IPS-NIHi11 (cell line): ENCODE measurements at places on chromosomes 1 and 21.

DNA sequence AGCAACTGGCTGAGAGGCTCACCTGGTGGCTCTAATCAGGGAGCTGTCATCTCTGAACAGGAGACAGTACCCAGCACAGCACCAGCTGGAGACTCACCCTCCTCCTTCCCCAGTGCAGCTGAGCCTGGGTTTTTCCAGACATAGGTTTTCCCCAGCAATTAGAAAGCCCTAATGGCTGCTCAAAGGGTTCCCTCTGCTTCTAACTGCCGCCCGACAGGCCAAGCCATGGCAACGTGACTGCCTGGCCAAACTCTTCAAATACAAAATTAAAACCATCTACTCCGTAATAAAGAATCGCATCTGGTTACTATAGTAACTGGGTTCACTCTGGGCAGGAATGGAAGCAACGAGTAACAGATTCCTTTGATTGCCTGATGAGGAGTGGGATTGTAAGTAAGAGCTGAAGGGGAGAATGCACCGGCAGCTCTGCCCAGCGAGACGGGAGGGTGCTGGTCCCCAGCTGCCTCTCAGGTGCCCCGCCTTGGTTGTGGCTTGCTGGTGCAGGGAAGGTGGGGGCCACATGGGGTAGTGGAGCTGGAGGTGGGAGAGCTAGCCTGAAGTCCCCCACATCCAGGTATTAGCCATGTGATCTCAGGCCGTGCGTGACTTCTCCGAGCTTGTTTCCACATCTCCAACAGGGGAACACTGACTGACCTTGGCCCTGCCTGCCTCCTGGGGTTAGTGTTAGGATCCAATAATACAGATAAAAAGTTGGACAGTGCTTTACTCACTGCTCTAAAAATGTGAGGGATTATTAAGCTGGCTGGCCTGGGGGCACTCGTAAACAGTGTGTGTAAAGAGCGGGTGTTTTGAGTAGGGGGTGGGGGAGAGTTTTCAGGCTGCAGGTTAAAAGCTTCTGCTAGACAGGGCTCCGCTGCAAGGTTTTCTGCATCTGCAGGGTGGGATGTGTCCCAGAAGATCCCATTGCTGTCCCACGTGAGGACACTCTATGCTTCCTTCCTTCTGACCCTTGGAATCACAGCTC is 94.2 kb downstream of the KCNN3 start:
- DNase-seq, result no peak

- no peak for DNase-seq
Measured at GRCh38 chr1:198564716-198565115, 24.2 kb upstream of the ATP6V1G3 start.

DNA sequence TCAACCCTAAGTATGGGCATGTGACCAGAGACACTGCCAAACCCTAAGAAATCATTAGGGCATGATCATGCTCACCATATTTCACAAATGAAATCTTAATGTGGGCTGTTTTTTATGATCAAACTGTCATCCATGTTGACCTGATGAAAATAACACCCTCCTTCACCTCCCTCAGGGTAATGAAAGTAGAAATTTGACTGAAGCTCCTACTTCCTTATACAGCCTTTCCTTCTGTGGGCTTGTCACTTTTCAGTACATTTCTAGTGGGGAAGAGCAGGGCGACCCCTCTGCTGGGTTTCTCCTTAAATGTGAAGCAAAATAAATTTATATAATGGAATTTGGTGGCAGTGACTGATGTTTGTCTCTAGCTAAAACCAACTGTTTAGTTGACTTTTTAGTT is 25.9 kb downstream of the IVNS1ABP start:
- no peak for DNase-seq

DNA sequence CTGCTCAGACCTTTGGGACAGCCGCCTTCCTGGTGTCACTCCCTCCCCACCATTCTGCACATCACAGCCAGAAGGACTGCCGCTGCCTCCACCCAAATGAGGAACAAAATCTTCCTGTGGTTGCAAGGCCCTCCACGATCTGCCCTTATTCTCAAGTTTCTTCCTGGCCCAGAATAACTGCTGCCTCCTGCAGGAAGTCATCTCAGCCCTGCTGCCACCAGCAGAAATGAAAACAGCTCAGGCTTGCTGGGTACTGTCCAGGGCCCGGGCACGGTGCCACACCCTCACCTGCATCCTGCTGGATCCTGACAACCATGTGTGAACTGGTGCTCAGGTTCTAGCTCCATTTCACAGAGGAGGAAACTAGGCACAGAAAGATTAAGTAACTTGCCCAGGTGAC is 2.8 kb downstream of the CLDN19 start:
- no peak for DNase-seq

DNA sequence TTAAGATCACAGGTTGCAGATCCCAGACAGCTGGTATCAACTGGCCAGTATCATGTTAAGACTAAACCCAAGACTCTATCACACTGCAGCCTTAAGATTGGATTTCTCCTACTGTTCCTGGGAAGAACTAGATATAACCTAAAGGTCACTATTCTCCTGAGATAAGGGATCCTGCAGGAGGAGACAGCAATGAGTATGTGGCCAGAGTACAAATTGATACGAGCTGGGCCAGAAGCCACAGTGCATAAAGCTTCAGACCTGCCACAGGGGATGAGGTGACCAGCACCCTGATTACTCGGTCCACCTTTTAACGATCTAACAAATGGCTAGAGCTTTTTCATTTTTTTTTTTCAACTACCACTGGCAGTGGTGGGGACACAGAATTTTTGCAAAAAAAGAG is 31.0 kb downstream of the HSD3B1 start:
- no peak for DNase-seq

GRCh38 chr1:235156265-235156664 is 4.8 kb downstream of the RBM34 start:
- DNase-seq, result no peak

- peak; percentile 22 for DNase-seq
Measured at GRCh38 chr1:87973896-87974295, 645.2 kb downstream of the LMO4 start.

GRCh38 chr1:91877574-91878208 is 8.3 kb downstream of the TGFBR3 start:
- DNase-seq, result no peak

DNA sequence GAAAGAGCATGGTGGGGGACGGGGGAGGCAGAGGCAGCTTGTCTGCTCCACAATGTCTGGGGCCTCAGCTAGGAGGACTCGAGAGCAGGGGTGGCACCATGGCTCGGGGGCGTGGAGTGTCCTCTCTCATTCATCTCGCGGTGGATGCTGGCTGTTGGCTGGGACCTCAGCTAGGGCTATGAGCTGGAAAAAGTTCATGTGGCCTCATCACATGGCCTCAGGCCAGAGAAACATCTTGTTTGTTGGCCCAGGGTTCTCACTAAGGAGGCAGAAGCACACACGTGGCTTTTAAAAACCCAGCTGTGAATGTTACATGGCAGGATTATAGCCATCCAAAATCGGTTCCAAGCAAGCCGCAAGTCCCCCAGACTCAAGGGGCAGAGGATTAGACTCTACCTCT is 6.2 kb upstream of the CENPS start:
- no peak for DNase-seq

GRCh38 chr1:198275597-198275996 is 118.8 kb downstream of the NEK7 start:
- no peak for DNase-seq

DNA sequence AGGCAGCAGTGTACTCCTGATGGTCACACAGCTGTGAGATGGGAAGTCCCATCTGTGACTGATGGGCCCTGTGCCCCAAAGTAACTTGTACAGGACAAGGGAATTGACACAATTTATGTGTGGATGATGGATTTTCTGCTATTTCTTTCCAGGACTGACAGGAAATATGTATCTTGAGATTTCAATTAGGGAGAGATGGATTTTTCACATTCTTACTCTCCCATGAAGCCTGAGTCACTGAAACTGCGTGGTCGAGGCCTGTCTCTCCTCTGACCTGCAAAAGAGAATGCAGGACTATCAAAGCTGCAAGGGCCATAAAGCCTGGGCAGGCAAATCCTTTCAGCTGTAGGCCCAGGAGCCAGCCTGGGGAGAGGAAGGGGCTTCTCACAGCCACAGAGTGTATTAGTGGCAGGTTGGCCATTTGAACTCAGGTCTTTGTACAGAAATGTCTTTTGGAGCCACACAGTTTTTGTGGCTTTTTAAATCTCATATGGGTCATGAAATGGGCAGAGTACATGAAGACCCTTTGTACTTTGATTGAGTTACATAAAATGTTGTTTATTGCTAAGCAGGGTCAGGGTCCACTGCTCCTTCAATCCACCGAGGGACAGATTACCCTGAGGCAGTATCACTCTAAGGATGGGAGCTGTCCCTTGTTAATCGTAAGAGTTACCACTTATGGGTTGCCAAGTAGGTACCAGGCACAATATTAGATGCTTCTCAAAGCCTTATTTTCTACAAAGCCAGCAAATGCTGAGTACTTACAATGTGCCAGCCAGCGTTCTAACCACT is 14.8 kb downstream of the ALX3 start:
- no peak for DNase-seq

DNA sequence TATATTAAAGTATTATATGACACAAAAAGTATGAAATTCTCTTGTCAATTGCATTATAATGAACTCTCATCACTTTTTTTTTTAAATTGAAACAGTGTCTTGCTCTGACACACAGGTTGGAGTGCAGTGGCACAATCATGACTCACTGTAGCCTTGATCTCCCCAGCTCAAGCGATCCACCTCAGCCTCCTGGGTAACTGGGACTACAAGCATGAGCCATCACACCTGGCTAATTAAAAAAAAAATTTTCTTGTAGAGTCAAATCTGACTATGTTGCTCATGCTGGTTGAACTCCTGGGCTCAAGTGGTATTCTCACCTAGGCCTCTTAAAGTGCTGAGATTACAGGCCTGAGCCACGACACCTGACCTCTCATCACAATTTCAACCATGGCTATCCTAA is 259.3 kb downstream of the S1PR1 start:
- no peak for DNase-seq

DNA sequence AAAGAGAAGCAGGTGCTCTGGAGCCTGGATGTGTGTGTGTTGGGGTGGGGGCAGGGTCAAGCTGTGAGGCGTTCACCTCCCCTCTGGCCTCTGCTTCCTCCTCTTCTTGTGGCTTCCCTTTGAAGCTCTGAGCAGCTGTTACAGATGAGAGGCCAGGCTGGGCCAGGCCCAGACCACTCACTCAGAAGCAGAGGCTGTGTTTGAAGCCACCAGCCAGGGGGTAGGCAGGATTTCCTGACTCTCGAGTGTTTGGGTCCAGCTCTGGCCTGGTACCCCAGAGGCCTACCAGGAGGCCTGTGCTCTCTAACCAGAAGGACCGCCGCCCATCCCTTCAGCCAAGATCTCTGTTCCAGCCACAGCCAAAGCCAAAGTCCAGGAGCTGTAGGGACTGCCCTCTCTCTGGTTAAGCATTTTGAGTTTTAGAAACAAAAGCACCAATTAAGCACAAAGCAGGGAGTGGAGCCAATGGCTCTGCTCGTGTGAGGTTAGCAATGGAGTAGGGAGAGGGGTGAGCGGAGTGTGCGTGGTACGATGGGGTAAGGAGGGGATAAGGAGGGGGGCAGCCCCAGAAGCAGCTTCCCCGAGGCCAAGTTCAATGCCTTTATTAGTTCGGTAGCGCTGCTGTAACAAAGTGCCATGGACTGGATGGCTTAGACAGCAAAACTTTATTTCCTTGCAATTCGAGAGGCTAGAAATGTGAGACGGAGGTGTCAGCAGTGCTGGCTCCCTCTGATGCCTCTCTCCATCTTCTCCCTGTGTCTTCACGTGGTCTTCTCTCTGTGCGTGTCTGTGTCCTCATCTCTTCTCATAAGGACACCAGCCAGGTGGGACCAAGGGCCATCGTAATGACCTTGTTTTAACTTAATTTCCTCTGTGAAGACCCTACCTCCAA is 20.5 kb downstream of the RCSD1 start:
- DNase-seq, result no peak

GRCh38 chr1:175210744-175211143 is 18.2 kb upstream of the KIAA0040 start:
- DNase-seq, result no peak

DNA sequence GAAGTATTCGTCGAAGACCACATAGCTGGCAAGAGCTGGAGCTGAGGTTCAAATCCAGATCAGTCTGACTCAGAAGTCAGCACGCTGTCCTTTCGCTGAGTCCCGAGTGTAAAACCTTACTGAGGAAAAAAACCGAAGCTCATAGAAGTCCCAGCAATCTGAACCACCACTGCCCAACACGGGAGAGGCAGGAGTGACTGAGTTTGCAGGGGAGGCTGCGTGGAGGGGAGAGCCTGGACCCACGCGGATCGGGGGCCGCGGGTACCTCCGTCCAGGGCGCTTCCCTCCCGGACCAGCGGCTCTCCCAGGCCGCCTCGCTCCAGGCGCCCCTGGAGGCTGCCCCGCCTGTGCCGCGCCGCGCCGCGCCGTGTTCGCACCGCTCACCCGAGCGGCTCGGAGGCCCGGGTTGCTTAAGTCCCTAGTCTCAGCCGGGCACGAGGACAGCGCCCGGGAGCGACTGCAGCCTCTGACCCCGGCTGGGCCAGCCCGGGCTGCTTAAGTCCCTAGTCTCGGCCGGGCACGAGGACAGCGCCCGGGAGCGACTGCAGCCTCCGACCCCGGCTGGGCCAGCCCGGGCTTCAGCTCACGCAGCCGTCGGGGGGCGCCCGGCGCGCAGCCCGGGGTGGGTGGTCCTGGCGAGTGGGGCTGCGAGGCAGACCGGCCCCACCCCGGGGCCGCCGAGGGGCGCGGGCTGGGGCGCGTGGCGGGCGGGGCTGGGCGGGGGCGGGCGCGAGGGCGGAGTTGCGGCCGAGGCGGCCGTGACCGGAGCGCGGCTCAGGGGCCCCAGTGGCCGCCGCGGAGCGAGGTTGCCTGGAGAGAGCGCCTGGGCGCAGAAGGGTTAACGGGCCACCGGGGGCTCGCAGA is at the start of gene ADAMTSL4:
Gene ADAMTSL4, plus strand, starts transcription at position 777 of the 864 bp plus-strand sequence. CDS start 2,881 bp downstream, outside the sequence.
- peak; percentile 81 for DNase-seq

DNA sequence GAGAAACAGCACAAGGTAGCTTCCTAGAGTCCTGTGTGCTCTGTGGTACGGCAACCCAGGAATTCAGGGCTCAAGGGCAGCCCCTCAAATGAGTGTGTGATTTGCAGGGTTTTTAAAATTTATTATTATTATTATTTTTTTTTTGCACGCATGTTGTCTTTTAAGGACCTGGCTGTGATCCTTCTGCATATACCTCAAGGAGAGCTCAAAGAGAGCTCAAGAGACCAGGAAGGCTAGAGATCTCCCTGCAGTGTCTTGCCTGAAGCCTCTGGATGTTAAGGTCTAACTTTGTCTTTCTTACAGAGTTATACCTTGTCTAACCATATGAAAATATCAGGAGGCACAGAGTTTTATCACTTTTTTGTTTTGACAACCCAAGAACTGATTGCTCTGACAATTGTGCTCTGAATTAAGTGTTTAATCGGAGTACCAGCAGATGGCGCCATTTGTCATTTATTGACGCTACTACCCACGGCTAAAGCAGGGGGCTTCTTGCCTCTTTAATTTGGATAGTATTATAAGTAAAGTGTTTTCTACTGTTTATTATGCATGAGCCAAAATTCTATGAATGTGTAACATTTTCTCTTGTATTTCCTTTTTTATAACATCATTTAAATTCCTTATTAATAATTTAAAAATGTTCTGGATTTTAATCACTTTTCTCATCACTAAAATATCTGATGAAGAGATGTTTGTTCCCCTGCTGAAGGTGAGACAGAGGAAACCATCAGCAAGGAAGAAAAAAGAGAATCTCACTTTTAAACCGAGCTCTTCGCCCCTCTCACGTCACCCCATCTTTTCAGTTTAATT is 35.8 kb upstream of the LMO4 start:
- DNase-seq, result peak; percentile 64

- peak; percentile 29 for DNase-seq
Measured at GRCh38 chr21:25283720-25284119, 323.6 kb downstream of the MRPL39 start.

GRCh38 chr1:46667782-46668760 is at the start of gene ATPAF1:
Gene ATPAF1 (minus strand): TSS chr1:46668364. CDS start chr1:46668322, 42 bp downstream.
- DNase-seq, result peak; percentile 93
